CD14-positive monocyte (primary cell): ENCODE measurements at places on chromosomes 12 and 14. TPM values are rescaled to one million over a fixed set of nuclear protein-coding genes. Genes with fewer than 3 reads are reported as not detected.
A peak's percentile ranks its signal among the peaks of the same experiment; 100 is the strongest.

Gene KRT82
- polyA plus RNA-seq = not detected

Gene GALNT9
- polyA plus RNA-seq = not detected in 2 replicates

Gene SLC38A1
- polyA plus RNA-seq = 0.41 and 0.92 TPM in 2 replicates

Gene ARHGDIB
- 1,076 and 1,199 TPM in 2 replicates for polyA plus RNA-seq

Gene ASB2
- 2.5 and 3.3 TPM in 2 replicates for polyA plus RNA-seq

Gene NELL2
- 0.09 TPM in 1 of 2 replicates, not detected in the other for polyA plus RNA-seq

Gene PAWR
- polyA plus RNA-seq = not detected

DNA sequence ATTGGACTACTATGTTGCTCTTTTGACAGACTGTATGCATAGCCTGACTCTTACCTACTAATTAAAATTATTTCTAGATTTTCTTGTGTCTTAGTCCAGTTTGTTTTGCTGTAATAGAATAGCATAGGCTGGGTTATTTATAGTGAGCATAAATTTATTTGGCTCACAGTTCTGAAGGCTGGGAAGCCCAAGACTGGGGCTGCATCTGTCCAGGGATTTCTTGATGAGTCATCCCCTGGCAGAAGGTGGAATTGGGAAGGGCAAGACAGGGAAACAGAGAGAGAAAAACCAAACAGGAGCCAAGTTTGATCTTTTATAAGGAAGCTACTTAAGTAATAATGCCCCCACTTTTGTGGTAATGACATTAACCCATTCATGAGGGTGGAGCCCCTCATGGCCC lies 759.2 kb upstream of the LRFN5 start:
- no peak overlapping the region for H3K4me3 ChIP-seq
- H3K27me3 ChIP-seq = no peaks in the 10 kb centered on the region
- no peak for DNase-seq
- no peaks in the 10 kb centered on the region for H3K36me3 ChIP-seq

DNA sequence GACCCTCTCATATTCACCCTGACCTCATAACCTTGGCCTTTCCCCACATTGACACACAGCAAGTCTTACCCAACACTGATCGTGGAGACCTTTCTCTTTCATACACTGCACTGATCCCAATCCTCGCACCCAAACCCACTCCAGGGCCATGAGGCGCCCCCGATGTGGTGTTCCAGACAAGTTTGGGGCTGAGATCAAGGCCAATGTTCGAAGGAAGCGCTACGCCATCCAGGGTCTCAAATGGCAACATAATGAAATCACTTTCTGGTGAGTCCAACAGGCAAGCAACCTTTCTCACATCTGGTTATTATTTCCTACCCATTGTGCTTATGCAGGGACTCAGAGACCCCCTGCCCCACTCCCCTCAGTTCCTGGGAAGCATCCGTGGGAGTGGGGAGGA lies 5.4 kb downstream of the MMP14 start:
- no peaks in the 10 kb centered on the region for H3K36me3 ChIP-seq
- DNase-seq = no peak

DNA sequence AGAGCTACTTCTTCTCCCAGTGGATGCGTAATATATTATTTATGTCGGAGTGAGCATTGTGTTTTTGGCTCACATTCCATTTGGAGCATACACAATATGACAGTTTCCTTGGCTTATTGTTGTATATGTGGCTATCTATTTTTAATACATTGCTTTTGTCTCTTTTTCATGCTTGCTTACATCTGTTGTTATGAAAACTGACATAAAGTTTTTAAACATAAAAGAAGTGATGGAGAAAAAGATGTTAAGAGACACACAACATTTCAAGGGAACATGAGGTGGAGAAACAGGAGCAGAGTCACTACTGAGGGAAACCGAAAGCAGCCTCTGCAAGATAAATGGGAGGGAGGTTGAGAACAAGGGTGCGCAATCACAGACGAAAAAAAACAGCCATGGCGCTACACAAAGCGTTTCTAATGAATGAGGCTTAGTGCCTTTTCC lies 228.4 kb upstream of the NPAS3 start:
- no peaks in the 10 kb centered on the region for H3K36me3 ChIP-seq
- H3K27ac ChIP-seq = no peak overlapping the region
- DNase-seq = no peak
- H3K27me3 ChIP-seq = peaks cover 2% of the 10 kb centered on the region

DNA sequence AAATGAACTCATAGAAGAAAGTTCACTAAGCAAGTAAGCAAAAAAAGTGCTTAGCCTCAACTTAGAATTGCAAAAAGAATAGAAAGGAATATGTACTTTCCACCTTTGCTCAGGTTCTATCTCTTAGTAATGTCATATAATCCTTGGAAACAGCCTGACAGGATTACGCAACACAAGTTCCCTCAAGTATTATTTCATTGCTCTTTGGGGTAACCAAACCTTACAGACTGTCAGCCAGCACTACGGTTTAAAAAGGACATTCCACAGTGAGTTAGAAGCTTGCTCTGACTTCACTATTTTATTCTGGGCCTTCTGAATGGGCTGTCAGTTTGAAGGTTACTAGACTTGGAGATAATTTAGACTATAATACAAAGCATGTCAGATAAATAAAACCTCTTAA lies 264.0 kb downstream of the ATXN7L3B start:
- no peak overlapping the region for H3K4me3 ChIP-seq
- no peak overlapping the region for H3K27ac ChIP-seq
- no peaks in the 10 kb centered on the region for H3K27me3 ChIP-seq

GRCh38 chr12:3071107-3071506 lies 6.1 kb upstream of the TSPAN9 start:
- H3K4me3 ChIP-seq = no peak overlapping the region
- H3K27ac ChIP-seq = no peak overlapping the region

GRCh38 chr14:104171895-104172294 lies 33.5 kb downstream of the KIF26A start:
- H3K36me3 ChIP-seq = no peaks in the 10 kb centered on the region
- no peaks in the 10 kb centered on the region for H3K27me3 ChIP-seq
- H3K4me1 ChIP-seq = no peaks in the 10 kb centered on the region

DNA sequence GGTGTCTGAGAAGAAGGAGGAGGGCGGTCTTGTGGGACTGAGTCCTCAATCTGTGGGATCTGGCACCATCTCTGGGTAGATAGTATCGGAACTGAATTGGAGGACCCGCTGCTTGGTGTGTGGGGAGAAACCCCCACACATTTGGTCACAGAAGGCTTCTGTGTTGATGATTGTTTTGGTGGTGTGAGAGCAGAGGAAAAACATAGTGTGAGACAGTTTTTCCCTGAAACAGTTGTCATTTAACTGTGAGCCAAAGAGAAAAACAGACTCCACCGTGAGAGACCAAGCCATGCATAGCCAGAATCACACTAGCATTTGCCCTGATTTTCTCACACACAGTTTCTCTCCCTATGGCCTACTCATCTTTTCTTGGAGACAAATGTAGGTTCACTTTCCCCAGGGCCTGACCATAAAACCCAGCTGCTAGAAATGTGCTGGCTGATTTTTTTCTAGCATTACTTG lies 91.4 kb upstream of the FLRT2 start:
- H3K27me3 ChIP-seq = no peaks in the 10 kb centered on the region
- H3K4me1 ChIP-seq = peaks cover 5% of the 10 kb centered on the region
- H3K4me3 ChIP-seq = no peak overlapping the region
- H3K27ac ChIP-seq = no peak overlapping the region

DNA sequence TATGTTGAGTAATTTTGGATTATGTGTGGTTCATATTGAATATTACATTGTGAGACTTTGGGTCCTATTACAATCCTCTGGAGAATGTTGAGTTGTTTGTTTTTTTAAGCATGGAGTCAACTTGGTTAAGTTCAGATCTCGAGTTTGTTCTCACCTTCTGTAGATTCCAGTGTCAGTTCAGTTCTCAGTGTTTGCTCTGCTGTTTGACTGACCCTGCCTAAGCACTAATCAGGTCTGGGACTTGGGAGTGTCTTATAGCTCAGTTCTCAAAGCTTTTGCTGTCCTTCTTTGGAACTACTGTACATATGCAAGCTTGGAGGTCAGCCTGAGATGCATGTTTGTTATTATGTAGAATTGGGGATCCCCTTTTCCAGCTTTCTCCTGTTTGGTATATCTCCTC lies 63.1 kb downstream of the DIP2B start:
- DNase-seq = no peak
- no peak overlapping the region for H3K4me3 ChIP-seq
- H3K36me3 ChIP-seq = no peaks in the 10 kb centered on the region
- peak overlapping the region; percentile 2 for H3K27ac ChIP-seq
- no peaks in the 10 kb centered on the region for H3K27me3 ChIP-seq

GRCh38 chr12:108571609-108572165 lies 9.3 kb downstream of the ISCU start:
- DNase-seq = no peak
- H3K4me1 ChIP-seq = peaks cover 15% of the 10 kb centered on the region
- no peaks in the 10 kb centered on the region for H3K27me3 ChIP-seq
- H3K27ac ChIP-seq = no peak overlapping the region

GRCh38 chr12:5492562-5492961 lies 60.7 kb downstream of the NTF3 start:
- H3K27me3 ChIP-seq = no peaks in the 10 kb centered on the region
- no peak for DNase-seq
- H3K36me3 ChIP-seq = no peaks in the 10 kb centered on the region
- H3K27ac ChIP-seq = no peak overlapping the region
- no peak overlapping the region for H3K4me3 ChIP-seq

- DNase-seq = peak; percentile 9
- peaks cover 30% of the 10 kb centered on the region for H3K27me3 ChIP-seq
- no peaks in the 10 kb centered on the region for H3K36me3 ChIP-seq
- no peak overlapping the region for H3K4me3 ChIP-seq
These were observed 40.1 kb upstream of the CISTR start for GRCh38 chr12:53791735-53792326.

- no peak overlapping the region for H3K27ac ChIP-seq
- no peak for DNase-seq
- no peaks in the 10 kb centered on the region for H3K27me3 ChIP-seq
- H3K4me1 ChIP-seq = no peaks in the 10 kb centered on the region
- H3K4me3 ChIP-seq = no peak overlapping the region
These were observed 111.0 kb downstream of the MSRB3 start for GRCh38 chr12:65389436-65389835.

GRCh38 chr14:75220156-75220555 lies 43.7 kb upstream of the TMED10 start:
- peaks cover 46% of the 10 kb centered on the region for H3K4me1 ChIP-seq
- H3K36me3 ChIP-seq = no peaks in the 10 kb centered on the region
- H3K27me3 ChIP-seq = no peaks in the 10 kb centered on the region
- DNase-seq = no peak
- H3K27ac ChIP-seq = no peak overlapping the region

DNA sequence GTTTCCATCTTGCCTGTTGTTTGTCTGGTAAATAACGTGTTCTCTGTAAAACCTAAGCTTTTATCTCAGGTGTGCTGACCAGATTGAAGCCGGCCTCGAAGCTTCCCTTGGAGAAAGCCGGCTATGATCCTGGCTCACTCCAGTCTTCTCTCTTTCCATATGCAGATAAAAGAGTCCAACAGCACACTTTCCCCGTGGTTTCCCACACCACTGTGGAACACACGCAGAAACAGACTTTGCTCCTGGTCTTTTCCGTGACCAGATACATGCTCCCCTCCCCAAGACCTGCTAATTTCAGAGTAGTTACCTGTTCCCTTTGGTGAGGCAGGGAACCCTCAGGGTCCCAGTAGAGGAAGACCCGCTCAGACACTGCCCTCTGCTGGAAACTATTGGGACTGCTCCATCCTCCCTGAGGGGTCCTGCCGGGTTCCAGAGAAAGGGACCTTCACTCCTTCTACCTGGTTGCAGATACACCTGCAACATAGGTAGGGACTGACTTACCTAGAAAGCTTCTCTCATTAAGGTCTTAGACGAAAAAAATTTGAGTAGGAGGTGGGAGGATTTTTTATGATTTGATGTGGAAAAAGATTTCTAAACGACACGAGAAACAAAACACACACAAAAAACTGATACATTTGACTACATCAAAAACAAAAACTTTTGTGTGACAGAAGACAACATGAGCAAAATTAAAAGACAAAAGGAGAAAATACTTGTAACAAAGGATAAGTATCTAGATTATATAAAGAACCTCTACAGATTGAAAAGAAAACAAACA lies 415.4 kb upstream of the CCDC196 start:
- H3K4me1 ChIP-seq = no peaks in the 10 kb centered on the region
- peak; percentile 6 for DNase-seq
- H3K27ac ChIP-seq = no peak overlapping the region
- no peaks in the 10 kb centered on the region for H3K27me3 ChIP-seq
- H3K4me3 ChIP-seq = no peak overlapping the region
- H3K36me3 ChIP-seq = no peaks in the 10 kb centered on the region

GRCh38 chr14:76883447-76883846 lies 57.2 kb downstream of the LRRC74A start:
- peaks cover 2% of the 10 kb centered on the region for H3K4me1 ChIP-seq
- H3K36me3 ChIP-seq = no peaks in the 10 kb centered on the region
- no peak overlapping the region for H3K4me3 ChIP-seq
- no peak overlapping the region for H3K27ac ChIP-seq
